Activated T-cell treated with anti-CD3 and anti-CD28 coated beads, Interleukin-2, amount 50 U/mL, for 72 hours (primary cell): ENCODE measurements at places on chromosomes 12 and 14. TPM values are rescaled to one million over a fixed set of nuclear protein-coding genes. Genes with fewer than 3 reads are reported as not detected.
A peak's percentile ranks its signal among the peaks of the same experiment; 100 is the strongest.

GRCh38 chr12:7090222-7090998, 1.8 kb downstream of the C1R start:
- no peaks in the 10 kb centered on the region for H3K36me3 ChIP-seq
- H3K27ac ChIP-seq: no peak overlapping the region
- no peak overlapping the region for H3K4me3 ChIP-seq
- H3K27me3 ChIP-seq: no peaks in the 10 kb centered on the region

- peak overlapping the region; percentile 27 for H3K27ac ChIP-seq
- peak; percentile 6 for DNase-seq
- no peaks in the 10 kb centered on the region for H3K27me3 ChIP-seq
- H3K4me3 ChIP-seq: peak overlapping the region; percentile 33
Measured at GRCh38 chr12:14920475-14921126, 17.7 kb downstream of the ERP27 start.

- H3K36me3 ChIP-seq: no peaks in the 10 kb centered on the region
- H3K4me3 ChIP-seq: no peak overlapping the region
- H3K27me3 ChIP-seq: no peaks in the 10 kb centered on the region
- H3K4me1 ChIP-seq: no peaks in the 10 kb centered on the region
- DNase-seq: no peak
Measured at GRCh38 chr14:66476964-66477363, 9.2 kb upstream of the CCDC196 start.

- no peaks in the 10 kb centered on the region for H3K4me1 ChIP-seq
- no peak for DNase-seq
- no peak overlapping the region for H3K27ac ChIP-seq
- H3K36me3 ChIP-seq: no peaks in the 10 kb centered on the region
- no peak overlapping the region for H3K4me3 ChIP-seq
Measured at GRCh38 chr12:65603438-65604351, 220.6 kb upstream of the HMGA2 start.

DNA sequence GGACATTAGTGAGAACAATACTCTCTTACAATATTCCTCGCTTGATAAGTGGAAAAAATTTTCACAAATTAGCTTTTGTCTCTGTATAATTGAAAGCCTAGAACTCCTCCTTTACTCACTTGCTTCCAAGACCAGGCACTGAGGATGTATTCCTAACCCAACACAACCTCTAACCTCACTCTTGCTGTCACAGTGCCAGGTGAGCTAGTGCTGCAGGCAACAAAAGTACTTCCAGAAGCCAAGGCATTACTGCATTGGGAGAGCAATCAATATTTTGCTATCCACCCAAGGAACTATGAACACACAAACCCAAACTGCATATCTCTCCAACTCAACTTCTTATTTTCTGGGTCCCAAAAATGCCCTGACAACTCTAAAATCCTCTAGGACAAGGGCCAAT, 1081.0 kb downstream of the VRK1 start:
- H3K4me3 ChIP-seq: no peak overlapping the region
- no peaks in the 10 kb centered on the region for H3K27me3 ChIP-seq
- H3K27ac ChIP-seq: peak overlapping the region; percentile 28
- H3K4me1 ChIP-seq: peaks cover 40% of the 10 kb centered on the region

DNA sequence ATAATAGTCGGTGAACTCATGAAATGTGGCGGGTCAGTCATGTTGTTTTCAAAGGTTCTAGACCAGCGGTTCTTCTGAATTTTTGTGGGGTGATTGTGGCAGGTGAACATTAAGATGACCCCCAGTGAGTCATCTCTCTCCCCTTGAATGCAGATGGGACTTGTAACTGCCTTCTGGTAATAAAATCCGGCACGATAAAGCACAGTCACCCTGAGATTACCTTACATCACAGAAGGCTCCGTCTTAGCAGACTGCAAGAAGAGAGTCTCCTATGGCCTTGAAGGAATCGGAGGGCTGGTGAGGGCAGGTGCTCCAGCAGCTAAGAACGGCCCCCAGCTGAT, 189.6 kb downstream of the FOXN3 start:
- no peaks in the 10 kb centered on the region for H3K27me3 ChIP-seq
- no peak for DNase-seq
- no peak overlapping the region for H3K4me3 ChIP-seq
- H3K36me3 ChIP-seq: no peaks in the 10 kb centered on the region

GRCh38 chr14:75715926-75716780, 55.1 kb downstream of the TTLL5 start:
- H3K4me1 ChIP-seq: no peaks in the 10 kb centered on the region
- H3K36me3 ChIP-seq: peaks cover under 1% of the 10 kb centered on the region
- no peak overlapping the region for H3K27ac ChIP-seq
- no peaks in the 10 kb centered on the region for H3K27me3 ChIP-seq
- no peak for DNase-seq

- no peak for DNase-seq
- H3K4me3 ChIP-seq: peak overlapping the region; percentile 78
- H3K4me1 ChIP-seq: peaks cover 13% of the 10 kb centered on the region
- H3K27ac ChIP-seq: no peak overlapping the region
- peaks cover 66% of the 10 kb centered on the region for H3K27me3 ChIP-seq
- no peaks in the 10 kb centered on the region for H3K36me3 ChIP-seq
Measured at GRCh38 chr14:54220071-54220703, 176.6 kb upstream of the CDKN3 start.

GRCh38 chr12:129231491-129231890, 378.2 kb downstream of the GLT1D1 start:
- no peak overlapping the region for H3K4me3 ChIP-seq
- no peaks in the 10 kb centered on the region for H3K27me3 ChIP-seq
- no peak overlapping the region for H3K27ac ChIP-seq
- H3K36me3 ChIP-seq: no peaks in the 10 kb centered on the region
- no peaks in the 10 kb centered on the region for H3K4me1 ChIP-seq

DNA sequence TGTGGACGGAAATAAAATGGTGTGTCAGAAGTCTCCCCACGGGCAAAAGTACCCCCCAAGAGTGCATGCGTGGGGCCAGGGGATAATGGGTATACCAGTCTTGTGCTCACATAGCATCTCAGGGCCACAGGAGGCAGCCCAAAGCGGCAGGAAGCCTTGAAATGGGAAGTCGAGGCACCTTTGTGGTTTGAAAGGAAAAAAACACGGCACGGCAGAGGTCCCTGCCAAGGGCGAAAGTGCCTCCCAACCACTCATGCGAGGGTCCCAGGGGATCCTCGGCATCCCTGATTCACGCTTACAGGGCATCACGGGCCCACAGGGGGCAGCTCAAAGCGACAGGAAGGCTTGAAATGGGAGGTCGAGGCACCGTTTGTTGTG, 583.2 kb downstream of the ALG10 start:
- H3K27ac ChIP-seq: no peak overlapping the region
- DNase-seq: no peak
- peaks cover 37% of the 10 kb centered on the region for H3K36me3 ChIP-seq
- H3K27me3 ChIP-seq: no peaks in the 10 kb centered on the region
- H3K4me1 ChIP-seq: no peaks in the 10 kb centered on the region

DNA sequence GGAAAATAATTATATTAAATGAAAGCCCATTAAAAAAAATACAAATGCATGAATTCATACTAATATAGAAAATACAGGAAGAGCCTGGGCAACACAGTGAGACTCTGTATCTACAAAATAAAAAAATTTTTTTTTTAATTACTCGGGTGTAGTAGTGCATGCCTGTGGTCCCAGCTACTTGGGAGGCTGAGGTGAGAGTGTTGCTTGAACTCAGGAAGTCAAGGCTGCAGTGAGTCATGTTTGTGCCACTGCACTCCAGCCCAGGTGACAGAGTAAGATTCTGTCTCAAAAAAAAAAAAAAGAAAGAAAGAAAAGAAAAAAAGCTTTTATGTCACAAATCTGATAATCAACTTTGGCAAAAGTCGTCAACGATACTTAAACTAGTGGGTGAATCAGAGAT, 80.6 kb upstream of the PLEKHA5 start:
- no peaks in the 10 kb centered on the region for H3K4me1 ChIP-seq
- no peak for DNase-seq
- H3K27ac ChIP-seq: no peak overlapping the region

- H3K4me3 ChIP-seq: peak overlapping the region; percentile 37
- H3K36me3 ChIP-seq: peaks cover 3% of the 10 kb centered on the region
- H3K27me3 ChIP-seq: no peaks in the 10 kb centered on the region
- H3K4me1 ChIP-seq: peaks cover 26% of the 10 kb centered on the region
- DNase-seq: no peak
- peak overlapping the region; percentile 51 for H3K27ac ChIP-seq
Measured at GRCh38 chr12:49451468-49452259, 84.4 kb downstream of the SPATS2 start.

DNA sequence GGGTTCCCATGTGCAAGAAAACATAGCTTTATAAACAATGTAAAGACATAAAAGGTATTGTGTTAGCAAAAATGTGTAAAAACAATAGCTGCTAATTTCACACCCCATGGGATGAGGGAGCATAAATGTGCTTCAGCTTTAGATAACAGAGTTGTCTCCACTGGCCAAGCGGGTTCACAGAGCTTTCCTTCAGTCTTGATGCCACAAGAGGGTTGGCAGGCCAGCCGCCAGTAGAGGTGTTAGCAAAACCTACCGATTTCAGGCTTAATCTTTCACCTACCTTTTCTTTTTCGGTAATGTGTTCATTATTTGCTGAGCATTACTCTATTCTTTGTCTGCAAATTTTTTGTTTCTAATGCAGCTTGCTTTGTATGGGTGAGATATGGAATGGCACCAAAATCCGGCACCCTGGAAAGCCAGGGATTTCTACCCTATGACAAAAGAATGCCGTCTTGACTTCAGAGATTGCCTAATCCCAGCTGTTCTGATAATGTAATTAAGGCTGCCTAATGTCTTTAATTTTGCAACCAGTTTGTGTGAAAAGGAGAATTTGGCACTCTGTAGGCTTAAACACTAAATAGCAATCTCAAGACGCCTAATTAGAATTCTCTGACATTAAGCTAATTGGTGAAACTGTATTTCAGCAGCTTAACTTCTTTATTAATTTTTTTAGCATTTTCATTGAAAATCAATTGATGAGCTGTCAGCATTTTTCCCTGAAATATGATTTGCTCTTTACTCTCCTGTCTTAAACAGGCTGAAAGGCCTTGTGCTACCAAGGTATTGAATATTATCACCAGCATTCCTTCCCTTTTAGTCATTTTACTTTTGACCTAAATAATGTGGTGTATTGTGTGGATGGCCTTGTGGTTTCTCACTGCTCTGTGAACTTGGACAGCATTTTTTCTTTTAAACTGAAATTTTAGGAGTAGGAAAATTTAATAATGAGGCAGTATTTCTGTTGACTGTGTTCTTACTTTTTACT, 60.7 kb downstream of the POLR3B start:
- no peak overlapping the region for H3K27ac ChIP-seq
- H3K36me3 ChIP-seq: peaks cover 10% of the 10 kb centered on the region
- DNase-seq: no peak
- H3K4me1 ChIP-seq: no peaks in the 10 kb centered on the region
- no peak overlapping the region for H3K4me3 ChIP-seq
- no peaks in the 10 kb centered on the region for H3K27me3 ChIP-seq

- DNase-seq: no peak
- H3K4me1 ChIP-seq: peaks cover 24% of the 10 kb centered on the region
- H3K27me3 ChIP-seq: peaks cover 87% of the 10 kb centered on the region
- H3K27ac ChIP-seq: no peak overlapping the region
Measured at GRCh38 chr12:27966870-27967269, 5.7 kb downstream of the PTHLH start.

DNA sequence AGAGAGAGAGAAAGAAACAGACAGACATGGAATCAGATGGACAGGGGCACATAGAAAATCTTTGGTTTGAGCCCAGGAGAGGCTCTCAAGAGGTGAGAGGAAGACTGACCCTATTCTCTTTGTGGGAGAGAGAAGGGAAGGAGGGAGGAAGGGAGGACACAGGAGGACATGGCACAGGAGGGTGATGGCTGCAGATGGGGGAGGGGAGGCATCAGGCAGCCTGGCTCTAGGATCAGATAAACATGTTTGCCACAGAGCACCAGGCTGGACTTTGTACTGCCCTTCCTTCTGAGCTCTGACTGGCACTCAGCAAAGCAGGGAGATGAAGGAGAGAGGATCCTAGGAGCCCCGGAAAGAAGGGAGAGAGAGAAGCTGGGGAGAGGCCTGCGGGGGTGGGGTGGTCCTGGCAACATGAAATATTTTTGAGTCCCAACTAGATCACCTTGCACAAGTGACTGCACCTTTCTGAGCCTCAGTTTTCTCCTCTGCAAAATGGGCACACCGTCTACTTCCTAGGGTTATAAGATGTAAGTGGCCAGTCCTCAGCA, 6.1 kb downstream of the HNF1A start:
- H3K4me1 ChIP-seq: peaks cover 6% of the 10 kb centered on the region
- no peaks in the 10 kb centered on the region for H3K27me3 ChIP-seq
- no peak for DNase-seq
- no peaks in the 10 kb centered on the region for H3K36me3 ChIP-seq
- H3K27ac ChIP-seq: no peak overlapping the region

- H3K4me3 ChIP-seq: no peak overlapping the region
- no peak for DNase-seq
- H3K27me3 ChIP-seq: peaks cover 17% of the 10 kb centered on the region
- H3K27ac ChIP-seq: no peak overlapping the region
- no peaks in the 10 kb centered on the region for H3K36me3 ChIP-seq
- no peaks in the 10 kb centered on the region for H3K4me1 ChIP-seq
Measured at GRCh38 chr12:105570944-105571343, 240.5 kb downstream of the C12orf75 start.

- no peak overlapping the region for H3K4me3 ChIP-seq
- no peak overlapping the region for H3K27ac ChIP-seq
- no peaks in the 10 kb centered on the region for H3K4me1 ChIP-seq
Measured at GRCh38 chr12:32457251-32458025, 58.1 kb downstream of the FGD4 start.

DNA sequence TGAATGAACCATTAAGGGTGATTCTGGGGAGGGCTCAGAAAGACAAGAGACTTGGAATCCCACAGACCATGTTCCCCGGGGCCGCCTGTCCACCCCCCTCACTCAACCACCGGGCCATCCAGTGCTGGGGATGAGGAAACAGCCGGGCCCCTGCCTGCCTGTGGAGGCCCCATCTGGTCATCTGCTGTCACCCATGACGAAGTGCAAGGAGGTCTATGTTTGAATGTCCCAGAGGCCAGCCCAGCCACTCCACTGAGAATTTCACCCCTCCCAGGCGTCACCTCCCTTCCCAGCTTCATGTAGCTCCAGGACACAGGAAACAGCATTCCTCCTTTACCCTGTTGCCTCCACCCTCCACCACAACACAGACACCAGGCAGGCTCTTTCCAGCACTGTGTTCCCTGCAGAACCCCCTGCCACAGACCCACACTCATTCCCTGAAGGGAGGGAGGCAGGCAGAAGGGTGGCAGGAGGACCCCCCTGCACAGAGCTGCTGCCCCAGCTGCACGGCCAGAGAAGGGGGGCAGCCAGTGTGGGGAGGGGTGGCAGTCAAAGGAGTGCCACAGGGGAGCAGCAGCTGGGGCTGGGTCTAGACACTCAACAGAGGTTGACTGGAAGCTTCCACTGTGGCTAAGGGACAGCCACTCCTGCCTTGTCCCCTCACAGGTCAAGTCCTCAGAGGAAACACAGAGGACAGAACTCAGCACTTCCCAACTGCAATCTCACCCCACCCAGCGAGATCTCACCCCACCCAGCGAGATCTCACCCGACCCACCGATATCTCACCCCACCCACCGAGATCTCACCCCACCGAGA, 50.3 kb upstream of the PPP2R5C start:
- H3K27ac ChIP-seq: no peak overlapping the region
- H3K4me1 ChIP-seq: peaks cover 29% of the 10 kb centered on the region

ASPG gene
- total RNA-seq: not detected

ADIPOR2 gene
- 37.0 TPM for total RNA-seq

COQ6 gene
- total RNA-seq: 21.9 TPM

SPX gene
- total RNA-seq: 1.6 TPM

CTSG gene
- total RNA-seq: not detected

GUCY2C gene
- not detected for total RNA-seq

P2RX2 gene
- not detected for total RNA-seq

LRFN5 gene
- total RNA-seq: not detected

CACNA1C gene
- total RNA-seq: 0.14 TPM

KCNH3 gene
- 1.7 TPM for total RNA-seq

DDX51 gene
- total RNA-seq: 23.4 TPM

AKAP5 gene
- total RNA-seq: 1.9 TPM

IGF1 gene
- 0.79 TPM for total RNA-seq
